D721Med (cell line): ENCODE measurements at places on chromosomes 2 and 18.

DNA sequence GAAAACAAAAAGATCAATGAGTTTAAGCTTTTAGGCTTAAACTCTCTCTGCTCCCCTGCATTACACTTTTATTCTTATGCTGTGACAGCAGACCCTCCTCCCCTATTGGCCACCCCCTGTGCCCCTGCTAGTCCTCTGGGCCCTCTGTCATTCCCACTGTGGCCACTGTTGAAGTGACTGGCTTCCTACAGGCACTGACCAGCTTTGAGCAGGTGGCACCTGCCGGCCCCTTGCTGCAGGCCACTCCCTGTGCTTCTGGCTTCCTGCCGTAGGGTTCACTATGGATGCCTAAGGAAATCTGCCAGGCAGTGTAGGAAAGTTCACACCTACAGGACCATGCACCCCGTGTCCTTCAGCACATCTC lies 156.5 kb upstream of the L3MBTL4 start:
- no peak for DNase-seq

DNA sequence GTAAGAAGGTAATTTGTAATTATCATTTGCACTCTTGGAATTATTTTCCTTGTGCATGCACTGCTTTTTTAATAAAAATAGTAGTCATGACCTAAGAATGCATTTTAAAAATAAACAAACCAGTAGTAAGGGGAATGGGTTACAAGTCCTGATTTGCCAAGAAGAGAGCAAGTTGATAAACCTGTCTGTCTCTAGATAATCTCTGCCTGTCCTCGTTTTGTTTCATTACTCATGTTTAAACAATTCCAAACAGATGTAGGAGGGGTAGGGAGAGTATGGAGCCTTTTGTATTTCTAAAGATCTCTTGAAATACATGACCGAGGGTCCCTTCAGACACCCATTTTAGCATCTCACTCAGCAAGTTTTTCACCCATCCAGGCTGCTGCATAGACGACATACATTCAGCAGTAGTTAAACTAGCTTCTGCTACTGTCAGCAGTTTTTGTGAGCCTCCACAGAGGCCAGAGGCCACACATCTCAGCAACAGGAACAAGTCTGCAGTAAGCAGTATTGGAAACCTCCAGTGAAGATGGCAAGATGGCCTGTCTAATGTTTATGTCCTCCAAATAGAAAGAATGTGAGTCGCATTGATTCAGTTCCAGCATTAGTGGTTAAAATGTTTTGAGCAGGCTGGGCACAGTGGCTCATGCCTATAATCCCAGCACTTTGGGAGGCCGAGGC lies 2.3 kb upstream of the EXOC6B start:
- DNase-seq = no peak

GRCh38 chr2:127424598-127425520 lies 6.6 kb downstream of the PROC start:
- DNase-seq = no peak

DNA sequence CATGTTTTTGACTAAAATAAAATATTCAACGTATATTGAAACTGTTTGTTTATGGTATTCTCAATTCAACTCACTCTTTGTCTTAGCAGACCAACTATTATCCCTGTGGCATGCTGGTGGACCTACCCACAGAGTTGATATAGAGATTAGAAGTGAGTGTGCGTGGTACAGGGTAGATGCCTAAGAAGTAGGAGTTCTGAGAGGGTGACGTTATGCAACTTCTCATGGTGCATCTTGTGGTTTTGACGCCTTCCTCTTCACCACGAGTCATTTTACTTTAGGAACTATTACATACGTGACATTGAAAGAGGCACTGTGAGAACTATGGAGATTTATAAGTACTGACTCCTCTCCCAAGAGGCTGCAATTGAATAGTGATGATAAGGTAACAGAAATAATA lies 26.6 kb upstream of the NAPG start:
- DNase-seq = no peak
